ENCODE measurements at places on chromosomes 7 and 10. TPM values are rescaled to one million over a fixed set of nuclear protein-coding genes. Genes with fewer than 3 reads are reported as not detected.

CAMK1D gene
- total RNA-seq = 49.7 TPM

MACC1 gene
- 0.45 TPM for total RNA-seq

WDR86 gene
- total RNA-seq = 2.1 TPM

LRRC18 gene
- not detected for total RNA-seq

TUBAL3 gene
- not detected for total RNA-seq

SKIDA1 gene
- not detected for total RNA-seq

BMPER gene
- 0.50 TPM for total RNA-seq

TAS2R41 gene
- not detected for total RNA-seq

C10orf62 gene
- total RNA-seq = not detected

ERVW-1 gene
- not detected for total RNA-seq

RNF133 gene
- total RNA-seq = not detected

GIMAP2 gene
- total RNA-seq = 47.5 TPM

PLXNA4 gene
- 15.3 TPM for total RNA-seq

NSUN5 gene
- 35.9 TPM for total RNA-seq

GRM3 gene
- not detected for total RNA-seq

MYH16 gene
- not detected for total RNA-seq

LIPK gene
- total RNA-seq = not detected

ERCC6 gene
- total RNA-seq = 54.6 TPM

UNCX gene
- total RNA-seq = not detected
